ENCODE measurements at places on chromosomes 12 and 14.

GRCh38 chr14:40447017-40447416, 1014.8 kb upstream of the FBXO33 start:
- DNase-seq, result no peak

- no peak for DNase-seq
Observed at GRCh38 chr12:94147387-94147990, 888 bp upstream of the PLXNC1 start.

DNA sequence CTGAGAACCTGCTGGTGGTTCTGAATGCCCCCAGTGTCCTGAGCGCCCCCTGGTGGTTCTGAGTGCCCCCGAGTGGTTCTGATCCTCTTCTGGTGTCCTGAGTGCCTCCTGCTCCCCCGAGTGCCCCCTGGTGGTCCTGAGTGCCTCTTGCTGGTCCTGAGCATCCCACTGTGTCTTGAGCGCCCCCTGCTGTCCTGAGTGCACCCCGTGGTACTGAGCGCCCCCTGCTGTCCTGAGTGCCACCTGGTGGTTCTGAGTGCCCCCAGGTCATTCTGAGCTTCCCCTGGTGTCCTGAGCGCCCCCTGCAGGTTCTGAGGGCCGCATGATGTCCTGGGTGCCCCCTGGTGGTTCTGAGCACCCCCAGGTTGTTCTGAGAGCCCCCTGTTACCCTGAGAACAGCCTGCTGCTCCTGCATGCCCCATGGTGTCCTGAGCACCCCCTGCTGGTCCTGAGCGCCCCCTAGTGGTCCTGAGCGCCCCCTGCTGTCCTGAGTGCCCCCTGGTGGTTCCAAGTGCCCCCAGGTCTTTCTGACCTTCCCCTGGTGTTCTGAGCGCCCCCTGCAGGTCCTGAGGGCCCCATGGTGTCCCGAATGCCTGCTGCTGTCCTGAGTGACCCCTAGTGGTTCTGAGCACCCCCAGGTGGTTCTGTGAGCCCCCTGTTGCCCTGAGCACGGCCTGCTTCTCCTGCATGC, 1165.4 kb downstream of the TMEM121 start:
- DNase-seq, result peak; percentile 58

DNA sequence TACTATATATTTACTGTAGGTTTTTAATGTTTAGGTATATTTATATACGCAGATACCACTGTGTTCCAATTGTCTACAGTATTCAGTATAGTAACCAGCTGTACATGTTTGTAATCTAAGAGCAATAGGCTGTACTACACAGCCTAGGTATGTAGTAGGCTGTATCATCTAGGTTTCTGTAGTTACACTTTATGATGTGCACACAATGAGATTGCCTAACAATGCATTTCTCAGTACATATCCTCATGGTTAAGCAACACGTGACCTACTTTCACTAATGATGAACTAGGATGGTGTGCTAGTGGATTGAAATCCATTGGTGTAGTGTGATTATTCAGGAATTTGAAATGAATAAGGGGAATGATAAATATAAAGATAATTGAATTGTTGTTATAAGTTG, 77.7 kb downstream of the ETNK1 start:
- no peak for DNase-seq

DNA sequence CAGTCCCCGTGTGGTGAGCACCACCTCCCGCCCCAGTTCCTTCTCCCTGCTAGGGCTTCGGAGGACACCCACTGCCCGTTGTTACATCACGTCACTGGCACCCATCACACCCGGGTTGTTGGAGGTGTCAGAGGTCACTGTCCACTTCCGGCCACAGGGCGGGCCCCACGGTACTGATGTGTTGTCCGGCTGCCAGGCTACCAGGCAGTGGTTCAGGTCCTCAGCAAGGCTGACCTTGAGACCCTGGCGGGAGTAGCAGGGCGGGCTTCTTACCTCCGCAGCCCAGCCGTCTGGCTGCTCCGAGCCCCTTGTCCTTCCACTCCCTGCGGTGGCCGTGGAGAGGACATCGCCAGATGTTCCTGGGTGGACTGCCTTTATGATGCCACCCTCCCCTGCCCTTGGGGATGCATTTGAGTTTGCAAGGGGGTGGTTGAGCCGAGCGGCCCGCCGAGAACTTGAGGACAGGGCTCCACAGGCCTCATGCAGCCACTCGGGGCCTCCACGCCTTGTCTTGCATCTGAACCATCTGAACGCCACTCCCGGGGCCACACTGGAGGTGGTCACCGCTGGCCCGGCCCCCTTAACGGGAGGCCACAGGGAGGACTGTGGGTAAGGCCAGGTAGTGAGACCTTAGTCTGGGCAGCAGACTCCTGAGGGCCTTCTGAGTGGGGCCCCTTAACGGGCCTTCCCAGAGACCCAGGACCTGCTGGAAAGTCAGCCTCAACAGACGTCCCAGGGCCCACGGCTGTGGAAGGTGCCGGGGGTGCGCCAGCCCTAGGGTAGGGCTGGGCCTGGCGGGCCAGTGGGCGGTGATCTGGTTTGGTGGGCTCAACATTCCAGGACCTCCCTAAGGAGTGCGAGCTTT, 27.1 kb upstream of the PLD4 start:
- no peak for DNase-seq

GRCh38 chr12:82300611-82301010, 57.6 kb downstream of the CCDC59 start:
- DNase-seq, result no peak

DNA sequence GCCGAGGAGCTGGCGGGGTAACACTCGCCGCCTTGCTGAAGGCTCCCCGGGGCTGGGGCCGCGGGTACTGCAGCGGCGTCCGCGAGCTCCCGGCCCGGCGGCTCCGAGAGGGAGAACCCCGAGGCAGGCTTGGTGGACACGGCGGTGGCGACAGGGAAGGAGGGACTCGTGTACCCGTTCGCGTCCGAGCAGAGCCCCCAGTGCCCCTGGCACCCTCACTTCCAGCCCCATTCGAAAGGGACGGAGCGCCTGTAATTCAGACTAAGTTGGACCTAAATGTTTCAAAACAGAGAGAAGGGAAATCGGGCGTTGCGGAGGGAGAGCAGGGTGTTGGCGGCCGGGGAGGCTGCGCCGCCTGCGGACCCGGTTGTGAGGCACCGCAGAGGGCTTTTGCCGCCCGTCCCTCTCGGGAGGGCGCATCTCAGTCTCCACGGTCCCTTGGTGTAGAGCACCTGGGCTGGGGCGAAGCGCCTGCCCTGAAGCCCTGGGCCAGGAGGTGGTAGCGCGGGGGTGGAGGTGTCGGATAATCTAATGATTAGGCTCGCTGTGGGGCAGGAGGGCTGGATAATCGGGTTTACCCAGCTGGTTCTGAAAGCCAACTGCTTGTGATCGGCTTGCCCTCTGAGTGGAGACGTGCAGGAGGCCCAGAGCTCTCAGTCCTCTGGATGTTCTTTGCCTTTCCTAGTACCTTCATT, 771 bp downstream of the DAAM1 start:
- peak; percentile 27 for DNase-seq

DNA sequence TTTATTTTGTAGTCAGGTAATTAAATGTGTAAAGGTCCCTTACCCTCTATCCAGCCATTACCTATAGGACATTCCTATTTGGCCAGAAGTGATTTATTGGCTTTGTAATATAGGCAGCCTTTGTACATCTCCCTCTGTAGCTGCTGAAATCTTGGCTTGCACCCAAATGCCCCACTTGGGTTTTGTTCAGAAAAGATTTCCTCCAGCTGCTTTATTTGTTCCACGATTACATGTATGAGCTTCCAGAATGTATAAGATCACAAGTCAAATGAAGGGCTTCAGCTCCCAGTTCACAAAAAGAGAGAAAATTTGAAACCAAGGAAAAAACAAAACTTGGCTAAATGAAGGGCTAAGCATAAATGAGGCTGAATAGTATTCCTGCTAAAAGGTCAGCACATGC, 103.4 kb downstream of the EFCAB11 start:
- DNase-seq, result no peak

GRCh38 chr12:127963933-127964332, 303.0 kb upstream of the TMEM132C start:
- no peak for DNase-seq

DNA sequence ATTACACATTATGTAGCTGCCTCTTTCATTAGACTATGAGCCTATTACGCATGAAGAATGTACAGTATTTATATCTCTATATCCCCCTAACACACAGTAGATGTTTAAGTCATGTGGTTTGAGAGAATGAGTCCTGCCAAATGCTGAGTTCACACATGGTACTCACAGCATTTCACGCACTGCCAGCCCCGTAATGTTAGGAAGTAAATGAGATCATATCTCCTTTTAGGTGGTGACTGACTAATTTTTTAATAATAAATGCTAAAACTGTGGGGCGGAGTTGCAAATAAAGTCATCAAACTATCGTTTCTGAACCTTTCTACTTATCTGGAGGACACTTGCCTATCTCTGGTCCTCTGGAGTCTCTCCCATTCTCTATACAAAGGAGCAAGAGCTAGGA, 343.8 kb downstream of the ADAMTS20 start:
- DNase-seq, result no peak

DNA sequence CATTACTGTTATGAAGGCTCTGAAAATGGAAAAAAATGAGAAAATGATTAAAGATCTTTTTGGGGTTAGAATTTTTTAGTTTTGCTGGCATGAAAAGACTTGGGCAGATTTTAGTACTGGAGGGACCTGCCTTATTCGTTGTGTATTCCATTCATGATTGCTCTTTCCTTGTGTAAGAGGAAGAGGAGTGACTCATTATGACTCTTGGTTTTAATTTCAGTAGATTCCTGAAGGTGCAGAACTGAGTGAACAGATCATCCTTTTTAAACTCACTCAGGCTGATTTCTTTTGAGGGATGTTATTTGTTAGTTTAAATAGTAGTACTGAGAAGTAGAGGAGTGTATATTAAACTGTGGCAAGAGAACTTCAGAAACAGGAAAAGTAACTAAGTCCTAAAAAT, 41.6 kb downstream of the AKAP6 start:
- no peak for DNase-seq

DNA sequence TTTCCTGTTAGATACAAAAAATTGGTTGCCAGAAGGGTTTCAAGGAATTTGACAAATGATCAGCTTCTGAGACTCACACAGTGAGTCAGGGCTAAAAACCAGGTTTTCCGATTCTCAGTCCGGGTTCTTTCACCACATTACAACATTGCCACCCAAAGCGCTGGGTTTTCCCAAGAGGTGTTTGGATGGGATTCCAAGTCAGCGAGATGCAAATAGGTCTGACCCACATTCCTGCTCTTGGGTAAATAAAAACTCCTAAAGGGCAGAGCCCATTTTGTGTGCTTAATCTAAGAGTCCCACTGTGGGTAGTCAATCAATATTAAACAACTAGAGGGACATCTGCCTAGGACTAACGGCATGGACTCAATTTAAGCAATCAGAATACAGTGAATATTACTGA, 5.4 kb upstream of the RIC8B start:
- DNase-seq, result no peak

DNA sequence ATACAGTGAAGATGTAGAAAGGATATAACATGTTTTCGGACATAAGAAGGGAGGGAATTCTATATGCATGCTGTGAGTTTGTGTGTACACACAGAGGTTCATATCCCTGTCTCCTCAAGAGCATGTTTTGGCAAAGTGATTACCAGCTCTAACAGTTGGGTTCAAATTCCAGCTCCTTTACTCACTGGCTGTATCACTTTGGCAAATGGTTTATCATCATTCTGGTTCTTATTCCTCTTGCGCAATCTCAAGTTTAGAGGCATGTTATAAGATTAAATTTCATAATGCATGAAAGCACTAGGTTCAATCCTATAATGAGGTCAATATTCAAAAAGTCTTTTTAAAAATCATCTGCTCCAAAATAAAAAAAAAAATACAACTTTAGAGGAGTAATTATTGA, 107.7 kb upstream of the LRFN5 start:
- DNase-seq, result no peak

DNA sequence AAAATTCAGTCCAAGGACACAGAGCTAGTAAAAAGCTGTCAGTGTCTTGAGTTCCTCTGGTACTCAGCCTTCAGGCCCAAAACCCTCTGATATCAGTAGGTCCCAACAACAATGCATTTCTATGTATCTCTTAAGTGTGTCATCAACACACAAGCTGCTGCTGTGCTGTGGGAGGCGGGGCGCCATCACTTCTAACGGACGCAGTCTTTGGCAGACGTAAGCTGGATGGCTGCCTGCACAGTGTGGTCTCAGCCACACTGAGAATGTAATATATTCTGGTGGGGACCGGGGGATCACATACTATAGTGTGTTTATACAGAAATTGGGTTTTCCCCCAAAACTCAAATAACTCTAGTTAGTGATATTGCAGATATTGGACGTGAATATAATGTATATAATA, 123.9 kb downstream of the SUDS3 start:
- DNase-seq, result no peak

GRCh38 chr12:54890339-54890738, 36.0 kb downstream of the MUCL1 start:
- no peak for DNase-seq

- DNase-seq, result no peak
Observed at GRCh38 chr14:92726135-92726932, 22.1 kb downstream of the LGMN start.

- no peak for DNase-seq
Observed at GRCh38 chr12:128458301-128458974, 191.5 kb downstream of the TMEM132C start.

DNA sequence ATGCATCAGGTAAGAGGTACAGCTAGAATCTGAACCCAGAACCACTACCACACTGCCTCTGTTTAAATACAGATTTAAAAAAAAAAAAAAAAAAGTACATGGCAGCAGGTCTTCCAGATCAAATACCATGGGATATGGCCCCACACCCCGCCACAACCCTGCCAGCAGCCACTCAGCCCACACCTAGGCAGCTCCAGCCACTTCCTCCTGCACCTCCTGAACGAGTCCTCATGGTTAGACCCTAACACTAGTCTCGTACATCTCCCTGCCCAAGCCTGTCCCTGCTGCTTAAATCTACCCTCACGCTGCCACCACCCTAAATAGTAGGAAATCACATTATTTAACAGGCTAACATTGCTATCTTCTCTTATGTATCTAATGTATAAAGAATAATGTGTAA, 12.6 kb downstream of the SETD3 start:
- DNase-seq, result peak; percentile 8

- no peak for DNase-seq
Observed at GRCh38 chr14:33793398-33794110, 157.3 kb downstream of the EGLN3 start.

GRCh38 chr12:132216354-132216987, 72.2 kb downstream of the NOC4L start:
- DNase-seq, result no peak
